Fibroblast of skin of back (primary cell): ENCODE measurements at places on chromosomes 7 and 10.

DNA sequence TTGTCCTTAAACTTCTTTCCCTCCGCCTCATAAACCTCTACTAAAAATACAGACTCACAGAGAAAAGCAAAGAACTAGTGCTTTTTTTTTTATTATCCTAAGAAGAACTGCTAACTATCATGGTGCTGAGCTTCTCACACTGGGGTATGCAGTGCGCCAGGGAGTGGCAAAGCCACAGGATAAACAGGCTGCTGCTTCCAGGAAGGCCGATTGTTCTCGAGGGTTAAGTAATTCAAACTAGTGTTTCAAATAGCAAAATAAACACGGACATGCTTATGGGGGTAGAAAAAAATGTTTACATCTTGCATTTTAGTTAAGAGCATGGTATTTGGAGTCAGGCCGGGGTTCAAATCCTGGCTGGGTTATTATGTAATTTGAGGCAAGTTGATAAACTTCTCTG lies 157.0 kb downstream of the TAX1BP1 start:
- no peak for DNase-seq

DNA sequence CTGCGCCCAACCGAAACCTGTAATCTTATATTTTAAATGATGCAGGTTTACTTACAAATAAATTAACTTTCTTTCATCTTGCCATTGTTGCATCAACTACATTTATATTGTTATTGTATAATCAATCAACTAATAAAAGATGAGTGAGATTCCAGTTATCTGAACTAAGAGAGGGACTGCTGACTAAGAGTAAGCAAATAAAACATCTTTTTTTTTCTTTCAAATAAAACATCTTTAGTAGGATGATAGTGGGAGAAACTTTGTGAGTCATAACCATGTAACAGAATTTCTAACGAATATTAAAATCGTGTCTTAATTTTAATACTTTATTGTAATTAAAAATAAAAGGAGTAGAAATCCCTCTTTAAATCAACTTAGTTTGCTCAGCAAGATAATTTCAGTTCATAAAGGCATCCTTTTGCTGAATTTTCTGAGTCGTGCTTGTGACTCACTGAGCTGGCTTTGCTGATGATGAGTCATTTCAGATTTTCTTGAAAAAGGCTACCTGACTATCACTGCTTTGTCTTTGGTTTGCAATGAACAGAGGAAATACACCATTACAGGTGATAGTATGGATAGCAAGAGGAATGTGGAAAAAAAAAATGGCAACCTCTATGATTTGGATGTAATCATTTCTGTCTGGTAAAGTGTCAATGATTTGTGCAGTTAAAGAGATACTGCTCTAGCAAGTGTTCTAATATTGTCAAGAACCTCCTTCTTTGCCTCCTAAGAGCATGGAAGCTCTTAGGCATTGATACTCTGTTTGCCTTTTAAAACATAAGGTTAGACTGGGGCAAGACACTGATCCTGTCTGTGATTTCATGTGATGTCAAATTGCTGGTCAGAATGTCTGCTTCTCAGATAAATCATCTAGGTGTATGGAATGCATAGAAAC lies 119.5 kb downstream of the GPR158 start:
- DNase-seq, result peak; percentile 24

DNA sequence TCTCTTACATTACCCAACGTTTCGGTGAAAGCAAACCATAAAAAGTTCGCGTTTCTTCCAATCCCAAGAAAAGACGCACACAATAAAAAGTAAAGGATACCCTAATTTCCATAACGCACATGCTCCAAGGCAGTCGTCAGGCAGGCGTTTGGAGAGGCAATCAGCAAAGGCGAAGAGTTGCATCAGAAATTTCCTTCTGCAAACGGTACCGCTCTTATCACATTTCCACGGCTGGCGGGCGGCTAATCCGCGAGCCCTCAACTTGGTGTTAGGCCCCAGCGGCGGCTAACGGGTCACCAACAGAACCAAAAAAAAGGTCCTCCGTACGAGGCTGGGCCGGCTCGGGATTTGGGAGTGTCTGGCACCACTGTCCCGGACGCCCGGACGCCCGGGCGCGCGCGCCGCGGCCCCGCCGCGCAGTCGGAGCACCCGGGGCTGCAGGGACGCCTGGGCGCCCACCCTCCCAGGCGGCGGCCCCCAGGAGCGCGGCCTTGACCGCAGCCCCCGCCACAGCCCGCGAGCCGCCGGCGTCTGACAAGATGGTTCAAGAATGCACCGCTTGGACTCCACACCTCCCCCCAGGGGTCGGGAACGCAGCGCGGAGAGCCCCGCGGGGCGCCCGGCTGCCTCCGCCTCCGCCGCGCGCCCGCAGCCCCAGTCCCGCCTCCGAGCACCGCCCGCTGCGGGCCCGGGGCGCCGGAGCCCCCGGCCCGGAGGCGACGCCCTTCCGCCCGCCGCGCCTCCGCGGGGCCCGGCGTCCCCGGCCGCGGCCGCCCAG lies 9.8 kb upstream of the GRB10 start:
- DNase-seq, result peak; percentile 87

DNA sequence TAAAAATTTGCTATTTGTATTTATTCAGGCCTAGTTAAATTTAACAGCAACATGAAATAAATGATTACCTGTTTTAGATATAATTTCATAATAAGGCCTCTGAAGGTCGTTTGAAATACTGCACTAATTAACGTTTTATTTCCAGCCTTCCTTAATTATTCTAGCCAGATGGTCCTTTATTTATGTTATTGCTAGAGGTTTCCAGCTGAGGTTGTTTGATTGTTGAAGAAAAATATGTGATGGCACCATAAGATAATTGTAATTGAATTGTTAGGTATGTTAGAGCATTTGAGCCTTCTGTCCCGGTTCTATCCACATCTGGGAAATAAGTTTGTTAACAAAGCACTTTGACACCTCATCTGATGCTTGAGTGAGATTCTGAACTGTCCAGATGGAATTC lies 556.1 kb downstream of the ATRNL1 start:
- no peak for DNase-seq

DNA sequence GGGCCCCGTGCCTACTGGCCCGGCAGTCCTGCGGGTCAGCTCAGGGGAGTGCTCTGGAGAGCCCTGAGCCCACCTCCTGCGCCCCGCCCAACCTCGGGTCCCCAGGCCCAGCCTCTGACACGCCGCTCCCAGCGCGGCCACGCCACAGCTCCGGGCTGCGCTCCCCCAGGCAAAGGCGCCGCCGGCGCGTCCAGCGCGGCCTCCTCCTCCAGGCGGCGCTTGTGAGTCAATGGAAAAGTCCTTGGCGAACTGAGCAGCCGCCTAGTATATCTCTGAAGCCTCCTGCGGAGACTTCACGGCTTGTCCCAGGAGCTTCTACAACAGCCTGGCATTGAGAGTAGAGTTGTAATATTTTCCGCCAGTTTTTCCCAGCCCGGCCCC lies 29.5 kb upstream of the BMS1 start:
- DNase-seq, result peak; percentile 66
